Tracheal epithelial cell (primary cell): ENCODE measurements at places on chromosomes 1 and 21. TPM values are rescaled to one million over a fixed set of nuclear protein-coding genes. Genes with fewer than 3 reads are reported as not detected.

TMEM269 gene
- 0.21 TPM in 1 of 2 replicates, not detected in the other for total RNA-seq

DDAH1 gene
- 2.1 and 6.7 TPM in 2 replicates for total RNA-seq

SPRR3 gene
- 8.9 and 51.4 TPM in 2 replicates for total RNA-seq

CAMK1G gene
- 0.24 TPM in 1 of 2 replicates, not detected in the other for total RNA-seq

PRPF38A gene
- total RNA-seq = 5.1 and 5.5 TPM in 2 replicates
